ENCODE measurements at places on chromosomes 5 and 9. TPM values are rescaled to one million over a fixed set of nuclear protein-coding genes. Genes with fewer than 3 reads are reported as not detected.

GRCh38 chr5:78647351-78647818 lies 1.2 kb downstream of the LHFPL2 start:
- DNase-seq = no peak
- peak overlapping the region; percentile 87 for H3K4me3 ChIP-seq
- H3K4me1 ChIP-seq = peaks cover 12% of the 10 kb centered on the region
- peaks cover 7% of the 10 kb centered on the region for H3K36me3 ChIP-seq
- no peak overlapping the region for H3K27ac ChIP-seq

DNA sequence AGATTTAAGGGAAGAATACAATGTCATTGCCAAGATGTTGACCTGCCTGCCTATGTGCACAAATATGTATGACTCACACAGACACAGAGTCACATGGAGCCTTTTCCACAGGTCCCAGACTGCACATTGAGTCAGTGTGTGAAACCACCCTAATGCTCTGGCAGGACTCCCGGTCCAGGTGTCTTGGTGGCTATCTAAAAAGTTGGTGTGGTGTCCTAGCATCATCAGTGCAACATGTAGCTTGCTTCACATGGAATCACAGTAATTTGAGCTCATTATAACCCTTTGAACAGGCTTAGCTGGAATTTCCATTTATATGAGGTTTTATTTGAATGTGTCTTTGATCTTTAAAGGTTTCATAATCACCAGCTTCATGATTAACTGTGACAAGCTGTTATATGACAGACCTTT lies 10.7 kb downstream of the IFNA5 start:
- no peak overlapping the region for H3K4me3 ChIP-seq
- H3K27ac ChIP-seq = no peak overlapping the region

GRCh38 chr9:121194730-121195129 lies 6.9 kb downstream of the RAB14 start:
- peak overlapping the region; percentile 92 for H3K27ac ChIP-seq
- H3K27me3 ChIP-seq = no peaks in the 10 kb centered on the region
- no peaks in the 10 kb centered on the region for H3K36me3 ChIP-seq
- H3K4me1 ChIP-seq = peaks cover 43% of the 10 kb centered on the region
- DNase-seq = no peak

GRCh38 chr5:8436924-8437323 lies 568.0 kb downstream of the MTRR start:
- H3K36me3 ChIP-seq = no peaks in the 10 kb centered on the region
- H3K4me1 ChIP-seq = no peaks in the 10 kb centered on the region
- DNase-seq = no peak
- no peak overlapping the region for H3K27ac ChIP-seq
- H3K4me3 ChIP-seq = no peak overlapping the region
- no peaks in the 10 kb centered on the region for H3K27me3 ChIP-seq

DNA sequence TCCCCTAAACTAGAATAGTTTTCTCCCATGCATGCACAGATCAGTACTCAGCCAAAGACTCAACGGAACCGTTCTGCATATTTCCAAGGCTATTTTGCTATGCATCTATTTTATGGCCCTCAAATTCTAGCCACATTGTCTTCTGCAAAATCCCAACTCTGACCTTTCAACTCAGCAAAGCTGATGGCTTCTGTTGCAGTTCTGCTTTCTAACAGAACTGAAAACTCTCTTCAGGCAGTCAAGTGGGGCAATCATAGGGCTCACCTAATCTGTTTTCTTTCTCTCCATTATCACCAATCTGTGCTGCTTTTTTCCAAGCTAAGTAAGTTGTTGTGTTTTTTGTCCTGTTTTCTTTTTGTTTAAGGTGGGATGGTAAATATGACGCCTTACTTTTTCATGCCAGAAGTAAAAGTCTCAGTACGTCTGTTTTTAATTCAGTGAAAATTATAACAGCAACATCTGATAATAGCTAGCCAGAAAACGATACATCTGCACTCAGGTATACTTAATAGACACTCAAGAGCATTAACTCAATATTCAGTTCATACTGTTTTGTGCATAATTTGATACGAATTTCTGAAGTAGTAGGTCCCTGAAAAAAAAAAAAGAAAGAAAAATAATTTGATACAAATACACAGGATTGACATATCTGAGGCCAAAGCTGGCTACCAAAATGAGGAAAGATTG lies 454.3 kb downstream of the TLE1 start:
- no peak overlapping the region for H3K27ac ChIP-seq
- H3K27me3 ChIP-seq = no peaks in the 10 kb centered on the region
- DNase-seq = no peak
- no peaks in the 10 kb centered on the region for H3K36me3 ChIP-seq

DNA sequence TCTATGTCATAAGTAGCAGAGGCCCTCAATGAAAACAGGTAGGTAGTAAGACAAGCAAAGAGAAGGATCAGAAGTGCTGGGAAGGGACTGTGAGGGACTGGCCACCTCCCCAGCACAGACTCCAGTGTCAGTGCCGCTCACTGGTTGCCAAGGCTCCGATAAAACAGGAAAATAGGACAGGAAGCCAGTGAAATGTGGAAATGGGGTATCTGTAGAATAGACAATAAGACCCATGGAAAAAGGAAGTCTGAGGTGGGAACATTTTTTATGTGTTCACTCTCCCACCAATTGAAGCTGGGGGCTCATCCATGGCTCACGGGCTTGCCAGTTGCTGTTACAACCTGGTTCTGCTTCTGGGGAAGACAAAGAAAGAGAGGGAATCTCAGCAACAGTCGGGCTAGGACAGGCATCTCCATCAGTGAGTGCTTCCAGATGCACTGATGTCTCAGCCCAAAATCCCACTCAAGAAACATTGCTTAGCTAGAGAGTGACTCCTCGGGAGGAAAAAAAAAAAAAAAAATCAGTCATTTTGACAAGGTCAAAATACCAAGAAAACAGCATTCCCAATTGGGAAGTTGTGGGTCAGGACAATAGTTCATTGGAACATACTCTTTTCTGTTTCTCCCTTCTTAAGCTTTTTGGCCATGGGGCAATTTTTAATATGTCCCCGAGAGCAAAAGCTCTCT lies 27.6 kb upstream of the NFIB start:
- H3K36me3 ChIP-seq = no peaks in the 10 kb centered on the region
- peaks cover under 1% of the 10 kb centered on the region for H3K4me1 ChIP-seq
- DNase-seq = no peak
- peaks cover 28% of the 10 kb centered on the region for H3K27me3 ChIP-seq
- no peak overlapping the region for H3K27ac ChIP-seq

The CDH9 gene
- not detected for total RNA-seq

The FBP2 gene
- total RNA-seq = not detected

The TNFSF8 gene
- 45.7 TPM for total RNA-seq

The CDH12 gene
- total RNA-seq = not detected
